Inflammatory macrophage treated with lipopolysaccharide for 4 hours (primary cell): ENCODE measurements at places on chromosomes 16 and 17.

DNA sequence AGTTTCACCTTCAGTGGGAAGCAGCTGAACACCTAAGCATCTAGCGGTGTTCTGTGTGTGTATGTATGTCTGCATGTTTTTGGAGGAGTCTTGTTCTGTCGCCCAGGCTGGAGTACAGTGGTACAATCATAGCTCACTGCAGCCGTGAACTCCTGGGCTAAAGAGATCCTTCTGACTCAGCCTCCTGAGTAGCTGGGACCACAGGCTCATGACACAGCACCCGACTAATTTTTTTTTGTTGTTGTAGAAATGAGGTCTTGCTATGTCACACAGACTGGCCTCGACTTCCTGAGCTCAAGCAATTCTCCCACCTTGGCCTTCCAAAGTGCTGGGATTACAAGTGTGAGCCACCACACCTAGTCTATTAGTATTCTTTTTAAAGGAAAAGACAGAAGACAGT lies 30.2 kb upstream of the FAAP100 start:
- DNase-seq: no peak

- no peak for DNase-seq
These were observed 71.8 kb downstream of the PRKCA start for GRCh38 chr17:66373944-66374817.

DNA sequence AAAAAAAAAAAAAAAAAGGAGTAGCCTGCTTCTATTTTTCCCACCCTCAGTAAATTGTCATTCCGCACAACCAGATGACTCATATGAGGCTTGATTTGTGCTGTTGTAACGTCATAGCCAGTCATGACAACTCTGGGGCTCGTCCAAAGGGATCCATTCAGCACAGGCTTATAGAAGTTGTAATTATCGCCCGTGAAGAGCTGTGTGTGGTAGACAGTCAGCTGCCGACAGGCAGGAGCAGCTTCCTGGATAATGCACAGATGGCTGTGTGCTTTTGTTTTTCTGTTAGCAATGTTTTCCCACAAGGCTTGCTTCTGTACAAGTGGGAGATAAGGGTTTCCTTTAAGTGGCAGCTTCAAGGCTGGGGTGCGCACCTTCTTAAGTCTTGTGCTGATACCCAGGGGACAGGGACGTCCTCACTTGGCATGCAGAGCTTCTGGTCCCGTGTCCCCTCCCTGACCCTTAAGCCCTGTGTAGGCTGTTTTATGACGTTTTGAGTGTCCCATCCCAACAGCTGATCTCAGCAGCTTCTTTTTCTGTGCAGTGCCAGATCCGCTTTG lies 26.0 kb downstream of the SNX29 start:
- DNase-seq: no peak

DNA sequence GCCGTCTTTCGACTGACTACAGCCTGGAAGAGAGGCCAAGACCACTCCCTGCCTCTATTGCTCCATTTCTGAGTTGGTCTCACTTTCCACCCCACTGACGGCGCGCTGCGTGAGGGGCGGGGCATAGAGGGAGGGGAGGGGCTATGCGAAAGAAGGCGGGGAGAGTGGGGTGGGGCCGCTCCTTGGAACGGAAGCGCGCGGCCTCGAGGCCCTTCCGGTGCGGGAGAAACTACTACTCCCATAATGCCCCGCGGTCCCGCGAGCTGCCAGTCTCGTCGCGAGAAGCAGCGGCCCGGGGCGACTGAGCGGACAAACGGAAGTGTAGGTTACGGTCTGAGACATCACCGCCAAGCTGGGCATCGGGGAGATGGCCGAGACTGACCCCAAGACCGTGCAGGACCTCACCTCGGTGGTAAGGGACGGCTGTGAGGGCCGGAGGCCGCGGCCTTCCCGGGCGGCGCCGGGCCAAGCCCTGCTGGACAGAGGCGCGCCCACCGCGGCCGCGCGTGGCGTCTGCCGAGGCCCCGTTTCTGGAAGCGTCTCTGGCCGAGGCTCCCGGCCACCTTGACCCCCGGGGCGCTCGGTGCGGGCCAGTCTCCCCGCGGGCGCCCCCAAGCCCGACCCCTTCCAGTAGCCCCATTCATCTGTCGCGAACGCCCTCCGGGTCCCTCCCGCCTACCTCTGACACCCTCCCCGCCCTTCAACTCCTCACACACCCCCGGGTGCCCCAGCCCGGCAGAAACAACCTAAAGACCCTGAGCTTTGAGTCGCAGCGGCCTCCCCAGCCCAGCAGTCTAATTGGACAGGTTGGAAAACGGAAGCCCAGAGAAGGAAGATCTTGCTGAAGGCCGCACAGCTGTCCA lies at the start of gene HSBP1:
HSBP1 (plus strand) TSS at position 269 of the 863 bp plus-strand sequence; CDS start at position 368, 99 bp downstream.
- DNase-seq: peak; percentile 97

- DNase-seq: no peak
These were observed 89.5 kb downstream of the TNFRSF13B start for GRCh38 chr17:16882243-16882925.

GRCh38 chr16:30377050-30377811 lies 2.6 kb downstream of the MYL11 start:
- no peak for DNase-seq

DNA sequence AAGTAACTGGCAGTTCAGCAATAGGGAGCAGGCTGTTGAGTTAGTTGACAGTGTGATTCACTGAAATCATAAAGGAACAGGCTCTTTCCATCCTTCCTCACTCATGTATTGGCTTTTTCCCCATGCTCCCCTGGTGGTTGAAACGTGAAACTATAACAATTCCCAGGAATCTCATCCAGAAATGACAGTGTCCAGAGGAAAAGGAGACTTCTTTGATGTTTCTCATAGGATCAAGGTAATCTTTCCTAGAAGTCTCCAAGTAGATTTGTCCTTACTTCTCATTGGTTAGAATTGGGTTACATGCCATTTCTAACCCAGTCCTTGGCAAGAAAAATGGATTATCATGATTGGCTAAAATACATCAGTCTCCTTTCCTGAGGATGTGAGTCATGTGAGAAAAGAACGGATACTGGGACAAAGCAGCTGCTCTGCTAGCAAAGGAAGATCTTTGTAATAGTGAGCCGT lies 14.4 kb downstream of the TTC19 start:
- DNase-seq: no peak

GRCh38 chr17:49936386-49936785 lies 32.6 kb upstream of the DLX4 start:
- no peak for DNase-seq

GRCh38 chr17:73271072-73271471 lies 9.4 kb upstream of the CPSF4L start:
- peak; percentile 28 for DNase-seq

DNA sequence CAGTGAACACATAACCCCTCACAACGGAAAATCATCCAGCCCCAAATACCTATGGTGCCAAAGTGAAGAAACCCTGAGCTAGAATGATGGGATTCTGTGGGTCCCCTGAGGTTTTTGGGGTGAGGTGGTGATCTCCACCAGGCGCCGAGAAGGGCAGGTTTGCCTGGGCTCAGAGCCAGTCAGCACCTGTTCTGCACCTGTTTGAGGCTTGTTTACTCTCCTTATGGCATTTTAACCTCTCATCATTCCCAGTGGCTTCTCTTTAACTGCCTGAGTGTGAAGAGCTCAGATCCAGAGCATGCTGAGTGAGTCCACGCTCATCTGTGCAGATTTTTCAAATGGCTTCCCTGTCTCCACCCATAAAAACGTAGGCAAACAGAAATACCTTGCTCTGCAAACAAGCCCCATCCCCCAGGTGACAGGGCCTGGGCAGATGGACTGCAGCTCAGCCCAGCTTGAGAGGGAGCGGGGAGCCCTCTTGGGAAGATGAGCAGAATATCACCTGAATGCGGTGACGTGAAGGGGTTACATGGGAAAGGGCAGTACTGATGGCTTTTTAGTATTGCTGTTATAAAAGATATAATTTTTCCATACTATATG lies 40.1 kb upstream of the CLEC19A start:
- no peak for DNase-seq

- no peak for DNase-seq
These were observed 25.3 kb upstream of the RBBP6 start for GRCh38 chr16:24514096-24514495.

GRCh38 chr17:3039736-3040135 lies 23.7 kb downstream of the OR1D5 start:
- peak; percentile 87 for DNase-seq

DNA sequence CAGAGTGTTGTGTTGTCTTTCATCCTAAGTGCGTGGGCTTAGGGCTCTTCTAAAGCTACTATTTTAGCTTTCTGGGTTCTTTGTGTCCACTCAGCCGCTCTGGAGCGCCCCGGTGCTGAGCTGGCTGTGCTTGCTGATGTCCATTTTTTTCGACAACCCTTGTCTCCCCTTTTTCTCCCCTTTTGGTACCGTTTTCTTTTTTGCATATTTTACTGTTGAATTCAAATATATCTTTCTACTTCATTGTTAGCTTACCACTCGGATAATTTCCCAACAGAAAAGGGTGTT lies 1.2 kb downstream of the SRRM2 start:
- DNase-seq: peak; percentile 24

GRCh38 chr16:64151990-64152767 lies 969.7 kb downstream of the CDH11 start:
- no peak for DNase-seq

DNA sequence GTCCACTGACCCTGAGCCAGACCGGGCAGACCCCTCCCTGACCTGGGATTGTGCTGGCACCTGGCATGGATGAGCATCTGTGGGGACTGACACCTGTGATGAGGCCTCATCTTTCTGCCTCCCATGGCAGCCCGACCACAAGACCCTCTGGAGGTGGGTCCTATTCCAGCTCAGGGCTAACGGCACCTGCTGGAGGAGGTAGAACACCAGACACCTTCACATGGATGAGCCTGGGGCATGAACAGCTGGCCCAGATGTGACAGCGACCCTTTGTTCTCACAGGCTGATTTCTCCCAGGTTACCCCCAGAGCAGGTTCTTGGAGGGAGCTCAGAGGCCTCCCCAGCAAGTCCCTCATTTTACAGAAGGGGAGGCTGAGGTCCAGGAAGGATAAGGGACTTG lies 46.4 kb upstream of the PIK3R6 start:
- DNase-seq: no peak

- no peak for DNase-seq
These were observed 26.8 kb upstream of the EMP2 start for GRCh38 chr16:10607157-10607556.

DNA sequence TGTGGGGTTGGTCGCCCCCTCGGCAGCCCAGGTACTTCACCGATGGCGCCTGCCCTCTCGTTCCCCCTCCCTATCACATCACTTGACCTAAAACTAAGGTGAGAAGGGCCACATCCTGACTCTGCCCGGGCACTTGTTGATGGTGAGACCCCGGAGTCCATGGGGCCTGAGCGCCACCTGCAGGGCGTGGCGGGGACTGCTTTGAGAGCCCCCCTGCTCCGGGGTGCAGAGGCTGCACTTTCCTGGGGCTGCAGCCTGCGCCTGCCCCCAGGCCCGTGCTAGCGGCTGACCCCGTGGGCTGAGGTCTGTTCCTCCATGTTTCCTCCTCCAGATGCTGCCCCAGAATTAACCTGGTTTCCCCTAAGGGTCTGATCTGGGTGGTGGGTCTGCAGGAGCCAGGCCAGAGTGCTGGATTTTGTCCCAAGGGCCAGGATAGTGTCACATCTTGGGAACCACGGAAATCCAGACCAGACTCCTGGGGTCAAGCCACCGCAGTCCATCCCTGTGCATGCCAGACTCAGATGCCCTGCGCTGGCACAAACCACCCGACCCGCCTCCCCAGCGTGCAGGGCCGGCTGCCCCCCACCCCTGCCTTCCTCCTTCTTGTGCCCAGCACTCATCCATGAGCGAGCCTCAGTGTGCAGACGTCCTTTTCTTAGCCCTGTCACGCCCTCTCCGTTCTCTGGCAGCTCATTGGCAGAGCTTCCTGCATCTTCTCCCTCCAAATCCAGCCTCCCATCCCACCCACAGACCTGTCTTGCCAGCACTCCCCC lies 2.7 kb downstream of the NDUFAF8 start:
- peak; percentile 31 for DNase-seq

DNA sequence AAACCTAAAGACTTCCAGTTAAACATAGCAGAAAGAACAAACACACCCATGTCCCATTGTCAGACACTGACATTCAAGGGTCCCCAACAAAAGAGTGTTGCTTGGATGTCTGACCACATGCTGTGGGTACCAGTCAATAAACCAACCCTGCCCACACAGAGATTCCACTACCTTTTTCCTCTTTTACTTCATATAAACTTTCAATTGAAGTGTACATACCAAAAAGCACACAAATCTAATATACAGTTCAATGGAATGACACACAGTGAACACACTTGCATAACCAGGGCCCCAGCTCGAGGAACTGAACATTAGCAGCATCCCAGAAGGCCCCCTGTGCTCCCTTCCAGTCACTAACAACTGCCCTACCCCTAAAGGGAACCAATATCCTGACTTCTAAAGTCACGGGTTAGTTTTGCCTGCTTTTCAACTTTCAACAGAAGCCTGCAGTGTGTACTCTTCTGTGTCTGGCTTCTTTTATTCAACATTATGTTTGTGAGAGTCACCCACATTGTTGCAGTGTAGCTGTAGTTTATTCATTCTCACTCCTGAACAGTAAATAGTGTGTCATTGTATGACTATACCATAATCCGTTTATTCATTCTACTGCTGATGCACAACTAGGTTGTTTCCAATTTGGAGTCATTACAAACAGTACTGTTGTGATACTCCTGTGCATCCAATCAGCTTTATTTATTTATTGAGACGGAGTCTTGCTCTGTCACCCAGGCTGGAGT lies 18.0 kb downstream of the CFDP1 start:
- DNase-seq: no peak

DNA sequence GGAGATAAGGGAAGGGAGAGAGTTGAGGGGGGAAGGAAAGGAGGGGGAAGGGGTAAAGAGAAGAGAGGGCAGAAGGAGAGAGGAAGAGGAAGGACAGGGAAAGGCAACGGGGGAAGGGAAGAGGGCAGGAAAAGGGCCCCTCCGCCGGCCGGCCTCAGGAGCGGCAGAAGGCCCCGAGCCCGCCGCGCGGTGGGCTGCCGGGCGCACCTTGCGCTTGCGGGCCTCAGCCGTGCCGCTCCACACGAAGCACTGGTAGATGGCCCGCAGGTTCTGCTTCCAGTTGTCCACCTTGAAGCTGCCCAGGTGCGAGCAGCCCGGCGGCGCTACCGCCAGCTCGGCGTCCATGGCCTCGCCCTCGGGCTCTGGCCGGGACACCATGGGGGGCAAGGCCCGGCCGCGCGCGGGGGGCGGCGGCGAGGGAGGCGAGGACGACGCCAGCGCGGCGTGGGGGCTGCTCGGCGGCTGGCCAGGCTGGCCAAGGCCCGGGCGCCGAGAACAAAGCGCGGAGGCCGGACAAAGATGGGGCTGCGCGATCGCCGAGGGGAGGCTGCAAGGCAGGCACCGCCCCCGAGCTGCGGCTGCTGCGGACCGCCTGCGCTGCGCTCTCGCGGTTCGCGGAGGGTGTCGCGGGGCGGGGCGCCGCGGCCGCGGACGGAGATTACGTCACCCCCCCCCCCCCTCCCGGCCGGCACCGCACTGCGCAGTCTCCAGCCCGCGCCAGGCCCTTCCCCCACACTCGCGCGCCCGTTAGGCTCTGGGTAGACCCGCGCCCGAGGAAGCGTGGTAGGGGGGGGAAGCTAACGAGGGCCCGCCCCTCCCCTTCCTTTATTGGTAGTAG lies at the start of gene USP22:
USP22 (minus strand) TSS at position 554 of the 838 bp plus-strand sequence; CDS start at position 378, 176 bp downstream.
- no peak for DNase-seq

DNA sequence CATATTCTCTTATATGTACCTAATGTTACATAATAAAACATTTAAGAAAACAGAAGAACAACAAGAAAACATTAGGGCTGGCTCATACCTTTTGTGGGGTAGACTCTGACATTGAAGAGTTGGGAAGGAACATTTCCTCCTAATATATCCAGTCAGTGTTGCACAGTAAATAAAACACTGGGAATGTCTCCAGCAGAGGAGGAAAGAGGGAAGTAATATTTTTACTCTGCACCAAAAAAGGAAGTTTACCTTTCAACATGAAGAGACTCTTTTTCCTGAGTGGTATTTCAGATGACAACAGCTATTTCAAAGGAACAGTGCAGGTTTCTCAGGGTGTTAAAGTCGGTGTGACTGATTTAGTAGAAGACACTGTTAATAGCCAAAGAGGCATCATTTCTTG lies 31.9 kb downstream of the EPN2 start:
- peak; percentile 19 for DNase-seq
